ENCODE measurements at places on chromosomes 11 and 22.

DNA sequence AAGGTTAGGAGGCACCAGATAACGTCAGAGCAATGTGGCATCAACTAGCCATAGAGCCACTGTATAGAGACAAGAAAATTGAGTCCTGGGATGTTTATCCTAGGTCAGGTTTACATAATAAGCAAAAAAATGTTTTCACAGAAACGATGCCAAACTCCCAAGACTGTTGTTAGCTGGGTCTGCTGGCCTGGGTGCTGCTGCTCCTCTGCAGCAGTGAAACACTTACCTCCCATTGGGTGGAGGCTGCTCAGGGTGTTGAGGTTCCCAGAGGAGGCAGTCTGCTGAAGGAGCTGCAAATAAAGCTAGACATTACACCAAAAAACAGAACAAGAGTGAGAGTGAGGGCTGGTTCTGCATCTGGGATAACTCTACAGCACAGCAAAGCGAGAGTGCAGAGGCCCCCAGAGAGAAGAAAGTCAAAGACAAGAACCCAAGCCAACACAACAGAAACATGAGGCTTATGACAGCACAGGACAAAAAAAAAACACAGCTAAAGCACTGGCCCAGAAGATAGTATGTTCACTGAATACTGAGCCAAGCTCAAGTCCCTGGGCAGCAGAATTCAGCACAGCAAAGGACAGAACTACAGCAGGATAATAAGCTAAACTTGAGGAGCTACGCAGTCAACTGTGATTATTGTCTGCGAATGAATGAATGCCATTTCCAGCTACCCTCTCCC, 29.9 kb upstream of the RAPSN start:
- DNase-seq, result no peak

GRCh38 chr22:27554106-27554811, 247.3 kb downstream of the MN1 start:
- DNase-seq, result no peak

GRCh38 chr11:65859812-65860277, 388 bp upstream of the MUS81 start:
- peak; percentile 64 for DNase-seq

DNA sequence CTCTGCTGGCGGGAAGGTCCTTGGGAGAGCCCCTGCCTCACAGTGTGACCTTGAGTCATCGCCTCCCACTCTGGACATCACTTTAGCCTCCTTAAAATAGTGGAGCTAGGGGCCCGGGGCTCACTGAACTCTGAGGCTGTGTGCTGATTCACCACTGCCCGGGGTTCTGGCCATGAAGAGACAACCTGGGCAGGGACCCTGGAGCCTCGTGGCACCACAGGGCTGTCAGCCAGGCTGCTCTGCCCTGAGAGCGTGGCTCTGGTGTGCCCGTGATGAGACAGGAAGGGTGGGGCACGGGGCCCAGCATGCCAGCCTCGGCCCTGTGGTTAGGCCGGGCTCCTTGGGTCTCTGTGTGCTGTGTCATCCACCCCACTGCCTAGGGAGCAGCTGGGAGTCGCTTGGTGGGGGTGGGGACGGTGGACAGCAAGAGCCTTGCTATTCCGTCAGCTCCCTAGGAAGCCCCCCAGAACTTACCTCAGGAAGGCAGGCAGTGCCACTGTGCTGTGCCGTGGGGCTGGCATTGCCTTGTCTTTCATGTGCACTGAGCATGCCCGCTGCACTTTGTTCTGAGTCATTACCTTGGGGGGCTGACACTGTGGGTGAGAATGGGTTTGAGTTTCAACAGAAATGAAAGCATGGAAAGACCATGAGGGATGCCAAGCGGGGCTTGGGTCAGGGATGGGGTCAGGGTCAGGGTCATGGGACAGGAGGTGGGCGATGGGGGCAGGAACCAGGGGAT, 31.7 kb downstream of the TPCN2 start:
- peak; percentile 21 for DNase-seq

DNA sequence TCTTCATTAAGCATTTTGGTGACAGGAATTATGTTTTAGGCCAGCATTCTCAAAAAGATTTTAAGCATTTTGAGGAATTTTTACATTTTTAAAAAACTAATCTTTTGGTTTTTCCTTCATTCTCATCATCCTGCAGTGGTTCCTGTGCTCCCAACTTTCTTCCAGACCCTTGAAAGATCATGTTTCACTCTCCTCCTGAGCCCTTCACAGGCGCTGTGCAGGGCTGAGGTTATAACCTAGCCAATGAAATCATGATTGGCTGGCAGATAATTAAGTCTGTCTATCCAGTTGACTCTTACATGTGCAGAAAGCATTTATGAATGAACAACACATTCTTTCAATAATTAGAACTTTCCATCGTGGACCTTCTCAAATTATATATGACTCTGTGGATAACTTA, 226.3 kb downstream of the DDX10 start:
- DNase-seq, result no peak

DNA sequence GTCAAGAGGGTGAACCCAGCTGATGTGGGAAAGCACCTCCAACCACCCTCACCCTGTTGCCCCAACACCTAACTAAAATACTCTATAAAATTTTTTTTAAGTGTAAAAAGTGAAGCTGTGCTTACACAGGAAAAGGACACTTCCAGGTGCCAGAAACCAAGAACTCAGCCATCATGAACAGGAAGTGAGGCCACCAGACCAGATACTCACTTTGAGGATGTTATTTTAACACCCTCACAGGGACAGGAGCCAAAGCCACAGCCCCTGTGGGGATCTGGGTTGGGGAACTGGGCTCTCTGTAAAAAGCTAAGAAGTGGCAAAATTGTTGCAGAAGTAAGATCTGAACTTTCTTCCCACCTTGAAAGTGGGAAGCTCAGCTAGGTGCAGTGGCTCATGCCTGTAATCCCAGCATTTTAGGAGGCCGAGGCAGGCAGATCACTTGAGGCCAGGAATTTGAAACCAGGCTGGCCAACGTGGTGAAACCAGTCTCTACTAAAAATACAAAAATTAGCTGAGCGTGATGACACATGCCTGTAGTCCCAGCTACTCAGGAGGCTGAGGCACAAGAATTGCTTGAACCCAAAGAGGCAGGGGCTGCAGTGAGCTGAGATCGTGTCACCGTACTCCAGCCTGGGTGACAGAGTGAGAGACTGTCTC, 3.8 kb downstream of the RSPH14 start:
- DNase-seq, result peak; percentile 36

- no peak for DNase-seq
These were observed 11.1 kb downstream of the PRDM11 start for GRCh38 chr11:45157247-45158209.

- DNase-seq, result no peak
These were observed 12.0 kb downstream of the ST14 start for GRCh38 chr11:130171534-130171933.

DNA sequence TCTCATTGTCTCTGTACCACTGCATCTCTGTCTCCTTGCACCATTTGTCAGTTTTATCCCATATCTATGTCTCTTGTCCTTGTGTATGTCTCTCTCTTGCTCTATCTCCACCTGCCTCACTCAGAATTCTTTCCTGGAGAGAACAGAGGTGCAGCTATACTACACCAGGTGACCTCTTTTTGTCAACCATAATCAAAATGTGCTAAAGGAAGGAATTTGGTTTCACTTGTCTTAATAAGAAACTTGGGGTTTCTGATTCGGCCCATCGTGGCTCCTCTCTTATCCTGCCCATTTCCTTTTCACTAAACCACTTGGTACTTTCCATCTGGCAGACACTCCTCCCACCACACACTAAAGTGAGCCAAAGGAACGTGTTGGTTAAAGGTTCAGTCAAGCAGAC, 2.0 kb upstream of the C11orf42 start:
- no peak for DNase-seq

- DNase-seq, result no peak
These were observed 118.6 kb upstream of the RASSF10 start for GRCh38 chr11:12890476-12890875.

DNA sequence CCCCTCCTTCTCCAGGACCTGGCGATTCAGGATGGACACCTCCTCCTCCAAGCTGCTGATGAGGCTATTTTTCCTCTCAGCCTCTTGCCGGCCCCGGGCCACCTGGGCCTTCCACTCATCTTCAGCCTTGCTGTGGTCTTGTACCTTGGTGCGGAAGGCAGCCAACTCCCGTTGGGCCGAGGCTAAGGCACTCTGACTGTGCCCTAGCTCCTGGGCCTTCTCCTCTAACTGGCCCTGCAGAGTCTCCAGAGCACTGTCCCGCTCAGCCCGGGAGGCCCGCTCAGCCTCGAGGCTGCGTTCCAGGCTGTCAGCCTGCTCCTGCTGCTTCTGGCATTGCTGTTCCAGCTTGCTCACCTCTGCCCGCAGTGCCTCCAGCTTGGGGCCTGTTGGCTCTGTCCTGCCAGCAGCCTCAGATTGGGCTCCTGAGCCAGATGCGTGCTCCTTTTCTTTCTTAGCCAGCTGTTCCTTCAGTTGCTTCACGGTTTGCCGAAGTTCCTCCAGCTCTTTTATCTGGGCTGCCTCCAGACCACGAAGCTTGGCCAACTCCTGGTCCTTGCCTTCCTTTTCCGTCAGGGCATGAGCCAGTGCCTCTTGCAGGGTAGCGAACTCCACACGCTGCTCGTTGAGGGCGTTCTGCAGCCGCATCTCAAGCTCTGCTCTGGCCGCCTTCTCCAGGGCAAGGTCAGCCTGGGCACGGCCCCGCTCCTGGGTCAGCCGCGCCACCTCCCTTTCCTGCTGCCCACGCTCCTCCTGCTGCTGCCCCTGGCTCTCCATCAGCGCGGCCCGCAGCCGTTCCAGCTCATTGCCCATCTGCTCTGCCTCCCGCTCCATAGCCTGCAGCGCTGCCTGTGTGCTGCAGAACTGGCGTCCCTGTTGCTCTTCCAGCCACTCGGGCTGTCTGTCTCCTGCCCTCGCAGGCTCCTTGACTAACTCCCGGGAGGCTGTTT, 15.3 kb downstream of the IL18BP start:
- no peak for DNase-seq

GRCh38 chr11:43497144-43497543, 138.4 kb downstream of the TTC17 start:
- no peak for DNase-seq

GRCh38 chr22:23858484-23858815, 775 bp downstream of the SLC2A11 start:
- DNase-seq, result no peak

DNA sequence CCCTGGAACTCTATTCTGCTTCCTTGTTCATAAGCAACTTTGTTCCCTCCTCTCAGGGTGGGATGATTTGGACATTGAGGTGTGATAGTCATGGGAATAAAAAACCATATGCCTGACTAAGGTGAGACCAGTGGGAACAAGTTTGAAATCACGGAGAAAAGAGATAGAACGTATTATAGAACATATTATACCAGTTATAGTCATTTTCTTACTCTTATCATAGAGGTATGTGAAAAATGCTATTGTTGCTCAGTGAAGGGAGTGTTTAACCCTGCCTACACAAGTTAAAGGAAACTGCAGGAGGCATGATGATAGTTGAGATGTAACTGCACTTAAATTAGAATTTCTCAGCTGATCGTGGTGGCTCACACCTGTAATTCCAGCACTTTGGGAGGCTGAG, 15.5 kb downstream of the OR6Q1 start:
- DNase-seq, result no peak

Data from activated CD4-positive, alpha-beta T cell treated with anti-CD3 and anti-CD28 coated beads, Interleukin-2, amount 50 U/mL, for 48 hours (primary cell).